Esophagus squamous epithelium (tissue), 5 donors: ENCODE measurements at places on chromosomes 7 and 10.

- no peak for DNase-seq
Measured at GRCh38 chr7:111083413-111083812, 7.5 kb upstream of the LRRN3 start.

- DNase-seq: no peak
Measured at GRCh38 chr7:131508754-131509486, 47.5 kb downstream of the PODXL start.

GRCh38 chr7:158366346-158366745 lies 221.3 kb downstream of the PTPRN2 start:
- no peak for DNase-seq

GRCh38 chr10:100883312-100883821 lies 29.4 kb upstream of the SLF2 start:
- no peak for DNase-seq

DNA sequence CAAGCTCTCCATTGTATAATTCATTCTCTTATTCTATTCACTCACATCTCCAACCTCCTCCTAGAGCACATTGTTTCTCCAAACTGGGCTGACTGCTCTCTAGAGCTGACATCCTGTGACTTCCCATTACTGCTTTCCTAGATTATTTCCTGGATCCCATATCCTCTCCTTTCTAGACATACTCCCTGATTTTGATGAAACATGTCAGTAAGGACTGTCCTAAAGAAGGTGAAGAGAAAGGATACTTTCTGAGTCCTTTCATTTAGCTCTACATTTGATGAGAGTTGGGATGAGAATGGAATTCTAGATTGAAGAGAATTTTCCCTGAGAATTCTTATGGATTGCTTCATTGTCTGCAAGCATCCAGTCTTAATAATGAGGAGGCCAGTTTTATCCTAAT lies 78.8 kb downstream of the CNNM2 start:
- DNase-seq: no peak

- DNase-seq: no peak
Measured at GRCh38 chr10:132175907-132176581, 10.7 kb upstream of the DPYSL4 start.

- no peak for DNase-seq
Measured at GRCh38 chr10:69537449-69537848, 35.8 kb downstream of the NEUROG3 start.

DNA sequence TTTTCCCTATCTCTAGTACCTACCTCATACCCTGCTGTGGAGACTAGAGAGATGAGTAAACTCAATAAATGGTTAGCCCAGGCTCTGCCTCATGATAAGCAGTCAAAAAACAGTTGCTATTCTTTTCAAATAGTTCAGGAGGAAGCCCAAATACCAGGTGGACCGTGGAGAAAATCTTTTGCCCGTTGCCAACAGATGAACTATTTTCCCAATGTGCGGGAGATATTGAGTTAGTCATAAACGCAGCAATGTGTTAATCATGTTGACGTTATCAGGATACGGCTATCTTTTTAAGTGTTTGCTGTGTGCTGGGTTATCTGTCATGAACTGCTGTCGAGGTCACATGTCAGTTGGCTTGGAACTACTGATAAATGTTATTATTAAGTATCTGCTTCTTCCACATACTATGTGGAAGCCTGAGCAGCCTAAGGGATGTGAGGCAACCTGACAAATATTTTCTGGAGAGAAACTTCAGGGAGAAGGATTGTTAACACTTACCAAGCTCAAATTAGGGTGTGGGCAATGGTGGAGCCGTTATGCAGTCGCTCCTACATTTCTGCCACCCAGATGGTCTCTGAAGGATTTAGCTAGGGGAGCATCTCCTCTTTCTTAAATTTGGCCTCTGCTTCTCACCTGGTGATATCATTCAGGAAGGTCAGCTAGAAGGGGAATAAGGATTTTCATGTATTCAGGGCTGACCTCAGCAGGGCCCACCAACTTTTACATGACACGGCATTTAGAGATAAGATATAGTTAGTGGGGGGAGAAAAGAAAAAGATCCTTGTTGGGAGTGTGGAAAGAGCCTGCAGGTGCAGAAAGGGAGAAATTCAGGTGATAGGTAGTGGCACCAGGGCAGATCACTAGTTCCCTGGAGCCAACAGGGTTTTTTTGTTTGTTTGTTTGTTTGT lies 33.5 kb upstream of the SLC26A3 start:
- DNase-seq: no peak

DNA sequence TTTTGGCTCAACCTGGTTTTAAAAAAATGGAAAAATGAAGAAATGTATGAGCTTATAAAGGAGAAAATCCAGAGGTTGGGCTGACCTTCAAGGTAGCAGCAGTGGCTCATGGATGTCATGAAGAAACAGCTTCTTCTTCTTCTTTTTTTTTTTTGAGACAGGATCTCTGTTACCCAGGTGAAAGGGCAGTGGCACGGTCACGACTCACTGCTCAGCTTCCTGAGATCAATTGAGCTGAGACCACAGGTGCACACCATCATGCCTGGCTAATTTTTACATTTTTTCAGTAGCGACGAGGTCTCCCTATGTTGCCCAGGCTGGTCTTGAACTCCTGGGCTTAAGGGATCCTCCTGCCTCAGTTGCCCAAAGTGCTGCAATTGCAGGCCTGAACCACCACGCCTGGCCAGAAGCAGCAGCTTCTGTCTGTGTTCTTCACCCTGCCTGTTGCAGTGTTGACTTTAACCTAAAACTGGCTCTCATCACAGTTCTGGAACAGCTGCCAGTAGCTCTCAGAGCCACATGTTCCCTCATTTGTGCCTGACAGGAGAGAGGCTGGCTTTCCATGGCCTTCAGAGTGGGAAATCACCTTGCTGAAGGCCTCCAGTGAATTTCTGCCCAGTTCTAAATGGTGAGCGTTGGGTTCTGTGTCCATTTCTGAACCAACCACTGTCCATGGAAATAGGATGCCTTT lies 117.7 kb downstream of the PFKFB3 start:
- DNase-seq: no peak

DNA sequence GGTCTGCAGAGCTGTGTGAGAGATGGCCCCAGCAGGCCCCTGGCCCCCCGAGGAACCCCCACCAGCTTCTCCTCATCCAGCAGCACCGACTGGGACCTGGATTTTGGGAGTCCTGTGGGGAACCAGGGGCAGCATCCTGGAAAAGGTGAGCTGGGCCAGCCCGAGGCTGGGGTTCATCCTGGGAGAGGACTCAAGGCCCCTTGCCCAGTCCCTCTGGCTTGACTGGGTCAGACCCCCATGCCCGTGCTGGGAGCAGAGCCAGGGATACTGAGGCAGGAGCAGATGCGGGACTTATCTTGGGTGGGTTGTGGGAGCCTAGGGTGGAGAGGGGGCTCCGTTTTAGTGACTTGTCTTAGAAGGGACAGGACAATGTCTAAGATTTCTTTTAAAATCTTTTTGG lies 47.5 kb downstream of the ZNF467 start:
- no peak for DNase-seq

GRCh38 chr10:126437635-126438406 lies 49.5 kb upstream of the ADAM12 start:
- DNase-seq: no peak

DNA sequence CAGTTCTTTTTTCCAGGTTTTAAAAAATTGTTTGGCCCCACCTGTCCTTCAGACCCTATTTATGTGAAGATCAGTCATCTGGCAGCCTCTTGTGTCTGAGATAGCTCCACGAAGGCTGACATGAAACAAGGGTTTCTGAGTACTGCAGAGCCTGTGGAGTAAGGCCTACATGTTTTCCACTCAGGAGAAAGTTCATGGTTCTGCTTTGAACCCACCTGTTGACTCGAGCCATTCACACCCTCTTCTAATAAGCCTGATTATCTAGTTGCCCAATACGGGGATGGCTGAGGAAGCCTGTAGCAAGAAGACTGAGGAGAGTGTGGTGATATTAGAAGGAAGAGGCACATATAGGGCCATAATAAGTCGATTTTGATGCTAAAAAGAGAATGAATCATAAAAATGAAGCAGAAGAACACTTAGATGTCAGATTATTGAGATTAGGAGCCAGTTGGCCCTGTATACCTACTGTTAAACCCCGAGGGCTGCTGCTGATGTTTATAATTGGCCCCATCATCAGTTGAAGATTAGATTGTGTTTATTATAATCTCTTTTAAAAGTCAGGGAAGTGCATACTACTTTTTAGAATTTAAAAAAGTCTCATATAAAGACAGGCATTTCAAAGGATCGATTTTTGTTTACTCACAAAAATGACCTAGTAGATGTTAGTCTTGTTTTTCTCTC lies 109.4 kb downstream of the CDK14 start:
- no peak for DNase-seq

DNA sequence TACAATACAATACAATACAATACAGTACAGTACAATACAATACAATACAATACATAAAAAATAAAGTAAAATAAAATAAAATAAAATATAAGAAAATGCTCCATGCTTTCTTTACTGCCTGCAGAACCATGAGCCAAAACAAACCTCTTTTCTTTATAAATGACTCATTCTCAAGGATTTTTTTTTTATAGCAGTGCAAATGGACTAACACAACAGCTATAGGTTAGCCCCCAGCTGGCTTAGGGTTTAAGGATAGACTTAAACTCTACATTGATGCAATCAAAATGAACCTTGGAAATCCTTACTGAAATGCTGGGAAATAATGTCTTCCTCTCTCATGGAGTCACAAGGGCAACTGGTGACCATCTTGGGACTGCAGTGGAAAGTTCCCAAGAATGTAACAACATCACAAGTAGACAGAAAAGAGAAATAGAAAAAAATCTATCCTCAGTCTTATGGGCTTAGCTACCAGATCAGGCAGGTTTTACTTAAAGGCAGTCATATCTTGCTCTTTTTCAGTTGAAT lies 348.9 kb downstream of the ARL4A start:
- DNase-seq: no peak
